Activated T-helper 17 cell treated with anti-CD3 and anti-CD28 coated beads, Interleukin-2, amount 50 U/mL, for 72 hours (primary cell): ENCODE measurements at places on chromosomes 7 and 10. TPM values are rescaled to one million over a fixed set of nuclear protein-coding genes. Genes with fewer than 3 reads are reported as not detected.

DNA sequence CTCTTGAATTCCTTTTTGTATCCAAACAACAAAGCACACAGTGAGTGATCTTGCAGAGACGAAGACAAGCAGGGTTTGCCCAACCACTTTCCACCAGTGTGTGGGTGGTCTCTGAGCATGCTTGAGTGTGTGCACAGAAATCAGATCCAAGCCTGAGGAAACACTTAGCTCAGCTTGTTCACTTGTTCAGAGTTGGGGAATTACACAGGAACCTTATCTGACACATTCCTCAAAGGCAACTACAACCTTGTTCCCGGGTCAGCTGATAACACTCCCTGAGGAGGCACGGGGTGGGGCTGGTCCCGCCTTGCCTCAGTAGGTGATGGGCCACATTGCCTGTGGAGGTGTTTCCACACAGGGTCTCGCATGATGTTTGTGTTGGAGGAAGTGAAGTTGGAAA is 216.9 kb downstream of the DYNC1I1 start:
- ATAC-seq, result no peak

- ATAC-seq, result no peak
These were observed 10.1 kb upstream of the SEMA3A start for GRCh38 chr7:84204655-84205054.

GRCh38 chr10:133329491-133330202 is 7.0 kb downstream of the CALY start:
- ATAC-seq, result peak; percentile 95

- no peak for ATAC-seq
These were observed 94.8 kb upstream of the CDK13 start for GRCh38 chr7:39855325-39855674.

DNA sequence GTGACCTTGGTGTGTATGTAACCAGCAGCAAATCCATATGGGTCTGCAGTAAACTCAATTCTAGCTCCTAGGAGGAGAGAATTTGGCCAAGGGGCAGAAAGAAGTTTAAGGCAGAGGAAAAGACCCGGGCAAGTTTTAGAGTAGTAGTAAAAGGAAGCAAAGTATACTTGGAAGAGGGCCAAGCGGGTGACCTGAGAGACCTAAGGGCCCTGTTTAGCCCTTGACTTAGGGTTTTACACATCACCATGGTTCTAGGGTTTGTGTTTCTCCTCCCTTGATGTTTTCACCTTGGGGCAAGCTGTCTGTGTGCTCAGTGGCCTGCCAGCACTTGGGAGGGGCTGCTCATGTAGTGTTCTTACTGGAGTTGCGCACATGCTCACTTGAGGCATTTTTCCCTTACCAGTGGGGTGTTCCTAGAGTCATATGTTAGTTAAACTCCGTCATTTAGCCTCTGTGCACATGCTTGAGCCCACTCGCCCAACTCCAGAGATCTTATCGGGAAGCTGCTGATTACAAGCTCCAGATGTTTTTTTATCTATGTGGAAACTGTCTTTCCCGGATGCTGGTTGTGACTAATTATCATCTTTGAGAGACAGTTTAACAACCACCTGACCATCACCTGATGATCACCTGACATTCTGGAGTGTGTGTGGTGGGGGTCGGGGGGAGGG is 137.6 kb upstream of the PRSS1 start:
- ATAC-seq, result no peak

GRCh38 chr10:84552478-84552877 is 224.1 kb downstream of the CCSER2 start:
- no peak for ATAC-seq

- peak; percentile 60 for ATAC-seq
These were observed 155.1 kb downstream of the OR13A1 start for GRCh38 chr10:45160271-45160670.

GRCh38 chr10:52318822-52319464 is 4.9 kb downstream of the DKK1 start:
- ATAC-seq, result no peak

DNA sequence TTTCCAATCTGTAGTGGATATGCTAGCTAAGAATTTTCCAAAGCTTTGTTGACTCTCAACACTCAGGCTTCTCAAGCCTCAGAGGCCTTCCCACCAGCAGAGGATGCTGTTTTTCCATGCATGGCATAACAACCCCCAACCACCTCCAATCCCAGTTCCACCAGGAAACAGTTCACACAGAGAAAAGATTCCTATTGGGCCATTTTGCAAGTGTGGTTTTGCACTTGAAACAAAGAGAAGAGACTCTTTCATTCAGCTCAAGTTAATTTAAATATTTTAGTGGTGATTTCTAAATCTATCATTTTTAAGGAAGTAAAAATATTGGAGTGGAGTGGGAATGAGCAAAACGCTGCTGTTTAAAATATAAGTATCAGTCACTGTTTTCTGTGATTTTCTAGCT is 105.6 kb upstream of the COL1A2 start:
- ATAC-seq, result no peak

- ATAC-seq, result no peak
These were observed 77.5 kb upstream of the KMT2E start for GRCh38 chr7:104936546-104936945.

DNA sequence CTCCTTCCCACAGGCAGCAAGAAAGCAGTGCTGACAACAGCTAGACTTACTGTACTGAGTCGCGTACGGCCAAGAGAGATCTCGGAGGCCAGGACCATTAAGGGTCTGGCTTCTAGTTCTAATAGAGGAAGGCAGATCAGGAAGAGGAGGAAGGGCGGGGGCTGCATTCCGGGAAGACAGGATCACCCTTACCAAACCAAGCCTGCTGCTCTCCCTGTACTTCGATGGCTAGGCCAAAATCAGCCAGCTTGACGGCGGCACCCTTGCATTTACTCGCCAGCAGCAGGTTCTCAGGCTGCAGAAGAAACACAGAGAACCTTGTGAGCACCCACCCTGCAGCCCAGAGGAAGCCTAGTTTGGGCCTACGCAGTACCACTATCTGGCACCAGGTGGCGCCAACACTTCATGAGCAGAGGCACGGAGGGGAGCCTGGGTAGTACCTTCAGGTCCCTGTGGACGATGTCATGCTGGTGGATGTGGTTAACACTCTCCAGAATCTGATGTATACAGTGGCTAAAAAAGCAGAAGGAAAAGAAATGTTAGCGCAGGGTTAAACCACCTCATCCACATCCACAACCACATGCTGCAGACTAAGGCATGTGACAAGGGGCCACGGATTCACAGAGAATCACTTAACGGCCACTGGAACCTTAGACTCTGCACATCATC is 25.4 kb downstream of the CAMK2G start:
- ATAC-seq, result peak; percentile 99

- no peak for ATAC-seq
These were observed 4.0 kb upstream of the ARMH3 start for GRCh38 chr10:102059987-102060386.

DNA sequence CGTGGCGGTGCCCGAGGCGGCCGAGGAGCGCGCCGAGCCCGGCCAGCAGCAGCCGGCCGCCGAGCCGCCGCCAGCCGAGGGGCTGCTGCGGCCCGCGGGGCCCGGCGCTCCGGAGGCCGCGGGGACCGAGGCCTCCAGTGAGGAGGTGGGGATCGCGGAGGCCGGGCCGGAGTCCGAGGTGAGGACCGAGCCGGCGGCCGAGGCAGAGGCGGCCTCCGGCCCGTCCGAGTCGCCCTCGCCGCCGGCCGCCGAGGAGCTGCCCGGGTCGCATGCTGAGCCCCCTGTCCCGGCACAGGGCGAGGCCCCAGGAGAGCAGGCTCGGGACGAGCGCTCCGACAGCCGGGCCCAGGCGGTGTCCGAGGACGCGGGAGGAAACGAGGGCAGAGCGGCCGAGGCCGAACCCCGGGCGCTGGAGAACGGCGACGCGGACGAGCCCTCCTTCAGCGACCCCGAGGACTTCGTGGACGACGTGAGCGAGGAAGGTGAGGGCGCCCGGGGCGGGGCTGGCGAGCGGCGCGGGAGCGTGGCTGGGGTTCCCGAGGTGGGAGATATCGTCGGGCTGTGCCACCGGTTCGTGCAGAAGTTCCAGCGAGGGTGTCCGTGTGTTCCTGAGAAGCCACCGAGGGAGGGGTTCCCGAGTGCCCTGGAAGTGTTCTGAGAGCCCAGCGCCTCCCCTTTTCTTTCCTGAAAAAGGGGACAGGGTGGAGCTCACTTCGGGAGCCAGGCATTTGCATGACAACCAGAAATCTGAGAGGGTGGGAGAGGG is 495 bp downstream of the EIF3B start:
- peak; percentile 13 for ATAC-seq

The MMD2 gene
- not detected for total RNA-seq

The SH2D4B gene
- 0.11 TPM for total RNA-seq

The CBX3 gene
- 242 TPM for total RNA-seq

The ZNF485 gene
- total RNA-seq, result 4.3 TPM

The FEZF1 gene
- not detected for total RNA-seq

The EN2 gene
- not detected for total RNA-seq

The CDH23 gene
- total RNA-seq, result 16.2 TPM
